Frontal cortex (tissue), 4 donors: ENCODE measurements at places on chromosomes 4 and X.

DNA sequence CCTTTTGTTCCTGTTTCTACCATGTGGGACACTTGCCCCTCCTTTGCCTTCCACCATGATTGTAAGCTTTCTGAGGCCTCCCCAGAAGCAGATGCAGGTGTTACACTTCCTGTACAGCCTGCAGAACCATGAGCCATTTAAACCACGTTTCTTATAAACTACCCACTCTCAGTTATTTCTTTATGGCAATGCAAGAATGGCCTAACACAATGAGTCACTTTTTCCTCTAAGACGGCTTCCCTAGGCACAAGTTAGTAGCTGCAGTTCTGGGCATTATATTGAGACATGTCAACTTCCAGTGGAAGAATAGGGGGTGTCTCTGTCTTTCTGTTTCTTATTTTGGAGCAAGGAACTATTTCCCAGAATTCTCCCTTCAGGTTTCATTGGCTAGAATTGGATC, 32.9 kb upstream of the DIPK2B start:
- DNase-seq = no peak

GRCh38 chr4:7390336-7390735, 44.4 kb downstream of the PSAPL1 start:
- DNase-seq = no peak

DNA sequence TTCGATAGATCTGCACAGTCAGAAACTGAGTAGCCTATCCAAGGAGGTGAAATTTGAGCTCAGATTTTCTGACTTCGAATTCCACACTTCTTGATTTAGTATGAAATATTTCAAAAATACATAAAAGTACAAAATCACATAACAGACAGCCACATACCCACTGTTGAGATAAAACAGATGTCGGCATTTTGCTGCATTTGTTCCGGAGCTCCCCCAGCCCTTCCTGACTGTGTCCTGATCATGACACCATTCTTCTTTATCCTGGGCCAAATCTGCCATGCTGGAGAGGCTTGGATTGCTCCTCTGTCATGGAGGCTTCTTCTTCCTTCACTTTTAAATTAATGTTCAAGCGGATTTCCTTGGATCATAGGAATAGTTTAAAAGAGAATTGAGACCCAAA, 124.2 kb upstream of the RBPJ start:
- no peak for DNase-seq

GRCh38 chr4:5465956-5466355, 242.4 kb downstream of the EVC2 start:
- DNase-seq = no peak

- DNase-seq = no peak
These were observed 146.8 kb upstream of the PTCHD1 start for GRCh38 chrX:23187819-23188218.

DNA sequence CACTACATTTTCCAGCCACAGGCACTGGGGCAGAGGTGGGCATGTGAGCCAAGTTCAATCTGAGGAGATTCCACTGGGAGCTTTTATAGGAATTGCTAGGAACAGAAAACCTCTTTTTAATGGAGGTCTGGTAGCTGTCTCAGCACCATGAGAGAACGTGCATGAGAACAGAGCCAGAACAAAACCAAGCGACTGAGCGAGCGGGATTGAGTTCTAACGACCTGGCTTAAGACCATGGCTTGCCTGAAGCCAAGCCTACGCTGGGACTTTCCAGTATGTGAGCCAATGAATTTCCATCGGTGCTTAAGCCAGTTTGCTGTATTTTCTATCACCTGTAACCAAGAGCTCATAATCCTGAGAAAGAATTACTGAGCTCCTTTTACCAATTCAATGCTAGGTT, 183.7 kb downstream of the NR3C2 start:
- no peak for DNase-seq

GRCh38 chr4:67162690-67163089, 382.6 kb downstream of the CENPC start:
- DNase-seq = no peak

DNA sequence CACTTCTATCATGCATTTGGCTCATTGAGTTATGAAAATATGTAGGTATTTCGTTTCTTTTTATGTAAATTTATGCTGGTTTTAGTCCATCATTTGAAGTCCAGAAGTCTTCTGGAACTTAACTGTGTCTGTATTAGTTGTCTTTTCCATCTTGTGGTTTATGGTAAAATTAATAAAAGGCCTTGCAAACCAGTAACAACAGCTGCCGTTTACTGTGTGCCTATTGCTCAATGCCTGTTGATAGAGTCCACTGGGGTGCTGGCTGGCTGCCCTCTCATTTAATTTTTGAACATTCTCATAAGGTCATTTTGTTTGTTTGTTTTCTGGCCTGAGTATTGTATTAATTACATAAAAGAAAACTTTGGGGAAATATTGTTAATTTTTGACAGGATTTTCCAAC, 98.0 kb downstream of the NAA11 start:
- DNase-seq = no peak

GRCh38 chr4:131052646-131053045, 1956.7 kb downstream of the C4orf33 start:
- no peak for DNase-seq

DNA sequence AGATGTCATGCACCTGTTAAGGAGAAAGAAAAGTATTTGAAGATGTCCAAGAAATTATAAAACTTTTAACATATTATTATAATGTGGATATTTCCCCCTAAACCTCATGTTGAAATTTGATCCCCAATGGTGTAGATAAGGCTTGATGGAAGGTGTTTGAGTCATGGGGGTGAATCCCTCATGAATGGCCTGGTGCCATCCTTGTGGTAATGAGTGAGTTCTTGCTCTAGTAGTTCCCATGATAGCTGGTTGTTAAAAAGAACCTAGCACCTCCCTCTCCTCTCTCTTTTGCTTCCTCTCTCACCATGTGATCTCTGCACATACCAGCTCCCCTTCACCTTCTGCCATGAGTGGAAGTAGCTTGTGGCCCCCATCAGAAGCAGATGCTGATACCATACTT, 176.6 kb upstream of the NR3C2 start:
- no peak for DNase-seq

- DNase-seq = no peak
These were observed 320.6 kb upstream of the PPARGC1A start for GRCh38 chr4:24210332-24210902.

- no peak for DNase-seq
These were observed 2.7 kb upstream of the BMX start for GRCh38 chrX:15497865-15498264.

DNA sequence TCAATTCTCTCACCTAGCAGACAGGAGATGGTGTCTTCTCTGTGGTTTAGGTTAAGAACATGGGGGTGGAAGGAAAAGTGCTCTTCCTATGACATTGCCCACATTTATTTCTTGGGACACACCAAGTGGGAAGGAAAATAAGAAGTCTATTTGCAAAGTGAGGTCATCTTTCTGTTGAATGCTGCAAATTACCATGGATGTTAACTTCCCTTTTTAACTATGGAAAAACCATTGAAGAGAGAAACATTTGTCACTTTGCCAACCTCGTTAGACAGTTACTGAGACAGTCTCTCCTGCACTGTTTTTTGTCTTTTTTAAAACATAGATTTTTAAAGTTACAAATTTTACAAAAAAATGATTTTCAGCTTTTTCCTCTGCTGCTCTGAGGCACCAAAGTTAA, 72.8 kb upstream of the BEND4 start:
- DNase-seq = no peak

- DNase-seq = no peak
These were observed 24.1 kb downstream of the SH3KBP1 start for GRCh38 chrX:19863212-19863856.

DNA sequence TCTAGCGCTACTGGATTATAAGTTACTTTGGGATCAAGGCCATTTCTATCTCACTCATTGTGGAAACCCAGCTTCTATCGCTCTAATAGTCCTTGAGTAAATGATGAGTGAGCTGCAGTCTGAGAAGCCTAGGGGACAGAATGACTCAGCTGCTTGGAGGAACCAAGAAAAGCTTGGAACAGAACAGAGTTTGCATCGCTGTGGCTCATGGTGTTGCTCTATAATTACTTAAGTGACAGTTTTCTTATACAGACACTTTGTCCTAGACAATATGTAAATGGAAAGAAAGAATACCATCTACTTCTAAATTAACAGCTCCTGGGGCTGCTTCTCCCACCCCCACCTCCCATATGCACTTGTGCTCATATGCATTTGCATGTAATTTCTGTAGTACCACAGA, 156.9 kb downstream of the SLIT2 start:
- DNase-seq = no peak

DNA sequence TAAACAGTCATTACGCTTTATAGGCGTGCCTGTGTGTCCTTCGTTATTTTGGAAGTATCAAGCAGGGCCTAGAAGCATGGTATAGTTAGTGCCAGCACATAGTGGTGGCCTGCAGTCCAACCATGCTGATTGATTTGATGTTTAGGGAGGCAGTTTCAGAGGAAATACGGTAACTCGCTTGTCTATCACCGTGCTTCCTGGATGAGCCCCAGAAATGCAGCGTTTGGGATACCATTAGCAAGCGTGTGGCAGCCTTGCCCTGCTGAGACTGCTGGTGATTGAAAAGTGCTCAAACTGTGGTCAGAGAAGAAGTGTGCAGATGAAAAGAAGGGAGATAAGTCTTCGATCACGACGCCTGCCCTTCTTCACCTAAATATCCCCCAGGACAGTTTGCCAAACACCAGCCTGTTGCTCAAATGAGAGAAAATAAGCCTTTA, 158.4 kb downstream of the CHIC2 start:
- DNase-seq = no peak

DNA sequence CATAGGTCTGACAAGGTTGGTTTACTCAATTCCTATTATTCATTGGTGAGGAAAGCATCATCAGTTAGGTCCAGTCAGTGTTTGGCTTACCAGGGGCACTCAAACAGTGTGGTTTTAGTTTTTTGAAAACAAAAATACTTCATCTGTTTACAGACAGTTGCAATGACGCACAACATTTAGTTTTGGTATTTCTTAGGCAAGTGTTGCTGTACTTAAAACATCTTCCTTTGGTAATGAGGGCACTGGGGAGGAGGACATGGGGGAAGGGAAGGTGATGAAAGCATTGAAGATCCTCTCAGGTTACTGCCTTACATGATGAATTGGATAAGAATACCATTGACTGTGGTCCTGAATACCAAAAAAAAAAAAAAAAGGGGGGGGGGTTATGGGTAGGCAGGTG, 93.7 kb upstream of the MAOA start:
- no peak for DNase-seq

DNA sequence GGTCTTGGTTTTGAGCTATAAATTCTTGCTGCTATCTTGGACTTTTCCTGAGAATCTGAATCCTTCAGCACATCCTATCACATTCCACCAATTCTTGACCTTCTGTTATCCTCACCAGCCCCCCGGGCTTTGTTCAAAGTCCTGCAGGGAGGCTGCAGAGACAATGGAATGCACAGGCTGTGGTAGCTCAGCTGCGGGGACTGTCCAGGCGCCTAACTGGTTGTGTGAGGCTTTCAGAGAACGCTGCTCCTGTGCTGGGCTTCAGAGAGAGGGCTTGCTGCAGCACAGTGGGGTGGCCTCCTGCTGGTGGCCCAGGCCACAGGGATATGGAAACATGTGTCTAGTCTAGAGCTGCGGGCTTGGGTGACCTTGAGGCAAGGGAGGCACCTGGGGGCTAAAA, 196.3 kb upstream of the GATB start:
- no peak for DNase-seq

- DNase-seq = no peak
These were observed 208.6 kb upstream of the TACR3 start for GRCh38 chr4:103928370-103928769.

- DNase-seq = no peak
These were observed 15.9 kb upstream of the MAP9 start for GRCh38 chr4:155392481-155393184.

- no peak for DNase-seq
These were observed 139.8 kb downstream of the PALLD start for GRCh38 chr4:168636506-168637196.

DNA sequence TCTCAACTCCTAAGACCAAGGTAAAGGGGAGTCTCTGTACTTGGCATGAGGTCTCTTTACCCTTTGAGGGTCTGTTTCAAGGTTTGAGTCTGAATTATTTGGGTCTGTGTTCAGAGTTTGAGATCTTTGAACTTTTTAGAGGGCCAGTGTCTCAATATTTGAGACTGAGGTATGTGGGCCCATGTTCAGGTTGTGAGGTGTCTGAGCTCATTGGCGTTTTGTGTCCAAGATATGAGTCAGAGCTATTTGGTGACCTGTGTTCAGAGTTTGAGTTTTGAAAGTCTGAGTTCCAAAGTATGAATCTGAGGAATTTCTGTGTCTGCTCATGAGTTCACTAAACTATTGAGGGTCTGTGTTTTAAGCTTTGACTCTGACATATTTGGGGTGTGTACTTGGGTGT, 36.7 kb upstream of the PAGE4 start:
- no peak for DNase-seq

DNA sequence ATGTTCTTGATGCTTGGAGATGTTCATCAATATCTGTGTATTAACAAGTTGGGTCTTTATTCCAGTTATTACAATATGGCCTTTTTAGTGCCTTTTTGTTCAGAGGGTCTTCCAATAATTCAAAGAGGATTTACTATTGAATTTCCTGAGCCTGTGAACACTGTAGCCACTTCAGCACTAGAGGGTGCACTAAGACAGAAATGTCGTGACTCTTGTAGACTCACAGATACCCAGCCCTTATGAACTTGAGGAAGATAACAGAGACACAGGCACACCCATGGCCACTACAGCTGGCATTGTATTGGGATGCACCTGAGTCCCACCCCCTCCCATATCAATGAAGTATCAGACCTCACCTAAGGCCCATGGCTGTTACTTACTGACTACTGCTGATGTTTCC, 54.4 kb upstream of the ACTRT1 start:
- DNase-seq = no peak

DNA sequence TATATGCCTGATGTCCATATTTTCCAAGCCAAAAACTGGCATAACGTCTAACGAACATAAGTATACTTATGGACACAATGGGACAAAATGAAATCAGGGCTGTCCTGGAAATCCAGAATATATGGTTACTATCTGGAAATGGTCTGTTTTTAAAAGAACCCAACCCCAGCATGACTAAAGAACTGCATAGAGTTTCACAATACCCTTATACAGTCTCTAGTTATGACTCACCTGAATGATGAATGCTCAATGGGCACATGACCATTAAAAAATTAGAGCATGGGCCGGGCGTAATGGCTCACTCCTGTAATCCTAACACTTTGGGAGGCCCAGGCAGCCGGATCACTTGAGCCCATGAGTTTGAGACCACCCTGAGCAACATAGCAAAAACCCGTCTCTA, 31.8 kb downstream of the AMMECR1 start:
- DNase-seq = no peak

- no peak for DNase-seq
These were observed 22.7 kb upstream of the TBC1D14 start for GRCh38 chr4:6886886-6887285.

DNA sequence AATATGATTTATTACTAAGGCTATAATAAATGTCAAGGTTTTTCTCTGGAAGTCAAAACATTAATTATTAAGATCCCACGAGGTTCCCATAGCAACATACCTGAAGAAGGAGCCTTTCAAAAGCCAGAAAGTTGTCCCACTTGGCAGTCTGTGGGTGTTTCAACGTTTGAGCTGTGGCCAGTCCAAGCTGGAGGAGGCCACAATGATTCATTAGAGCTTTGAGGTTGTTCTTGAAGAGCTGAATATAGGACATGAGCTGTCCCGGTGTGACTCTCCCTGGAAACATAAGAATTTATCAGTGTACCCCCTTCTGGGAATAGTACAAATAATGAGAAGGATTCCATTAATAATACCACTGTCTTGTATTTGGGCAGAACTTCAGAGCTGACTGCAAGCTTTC, 92.1 kb downstream of the SCFD2 start:
- DNase-seq = no peak

GRCh38 chrX:617401-617800, 13.2 kb upstream of the SHOX start:
- DNase-seq = no peak
